ENCODE measurements at places on chromosomes 2 and 18.

- DNase-seq: no peak
Measured at GRCh38 chr2:3125761-3126130, 251.9 kb downstream of the EIPR1 start.

DNA sequence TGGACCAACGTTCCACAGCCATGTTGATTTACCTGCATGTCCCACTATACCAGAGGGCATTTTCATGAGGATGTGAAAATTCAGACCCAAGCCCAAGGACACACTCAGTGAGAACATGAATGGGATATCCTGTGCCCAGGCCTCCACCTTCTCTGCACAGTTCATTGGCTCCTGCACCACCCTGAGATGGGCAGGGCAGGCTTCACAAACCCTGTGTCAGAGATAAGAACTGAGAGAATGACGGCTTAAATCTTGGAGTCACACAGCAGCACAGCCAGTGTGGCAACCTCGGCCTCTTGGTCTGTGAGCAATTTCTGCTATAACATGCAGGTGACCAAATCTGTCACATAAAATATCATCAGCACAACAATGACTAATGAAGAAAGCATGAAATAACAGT lies 71.9 kb downstream of the UXS1 start:
- no peak for DNase-seq

DNA sequence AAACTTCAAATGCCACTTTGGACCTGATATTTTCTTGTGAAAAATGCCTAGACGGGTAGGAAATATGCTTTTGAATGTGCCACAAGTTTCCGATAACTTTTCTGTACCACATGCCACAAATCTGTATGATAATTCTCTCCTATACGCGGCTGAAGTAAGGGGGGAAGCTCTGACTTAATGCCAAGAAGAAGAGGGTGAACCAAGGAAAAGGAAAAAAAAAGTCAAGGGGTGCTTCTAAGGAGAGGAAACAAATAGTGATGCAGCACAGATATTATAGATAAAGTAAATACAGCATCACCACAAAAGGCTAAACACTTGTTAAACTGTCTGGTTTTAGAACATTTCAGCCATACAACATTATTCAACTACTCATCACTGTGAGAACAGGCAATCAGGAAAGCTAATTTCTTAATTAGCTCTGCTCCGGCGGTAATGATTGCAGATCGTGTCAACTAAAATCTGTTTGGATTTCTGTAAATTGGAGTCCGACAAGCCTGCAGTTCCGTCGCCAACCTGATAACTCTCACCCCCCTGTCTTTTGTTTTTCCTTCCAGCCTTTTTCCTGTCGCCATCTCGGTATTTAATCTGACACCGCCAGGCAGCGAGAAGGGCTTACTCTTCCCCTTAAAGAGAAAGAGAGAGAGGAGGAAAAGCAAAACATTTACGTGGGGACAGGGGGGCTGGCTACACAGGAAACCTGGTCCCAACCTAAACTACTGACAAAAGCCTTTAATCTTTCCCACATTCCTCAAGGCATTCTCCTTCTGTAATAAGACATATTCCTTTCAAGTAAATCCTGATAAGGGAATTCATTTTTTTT lies 67.5 kb downstream of the ZEB2 start:
- no peak for DNase-seq

GRCh38 chr18:79531386-79531785 lies 135.7 kb downstream of the NFATC1 start:
- DNase-seq: no peak

Measured in HT1080 (cell line).